ENCODE measurements at places on chromosomes 11 and 22. TPM values are rescaled to one million over a fixed set of nuclear protein-coding genes. Genes with fewer than 3 reads are reported as not detected.

The PKDREJ gene
- total RNA-seq: 0.36 TPM

DNA sequence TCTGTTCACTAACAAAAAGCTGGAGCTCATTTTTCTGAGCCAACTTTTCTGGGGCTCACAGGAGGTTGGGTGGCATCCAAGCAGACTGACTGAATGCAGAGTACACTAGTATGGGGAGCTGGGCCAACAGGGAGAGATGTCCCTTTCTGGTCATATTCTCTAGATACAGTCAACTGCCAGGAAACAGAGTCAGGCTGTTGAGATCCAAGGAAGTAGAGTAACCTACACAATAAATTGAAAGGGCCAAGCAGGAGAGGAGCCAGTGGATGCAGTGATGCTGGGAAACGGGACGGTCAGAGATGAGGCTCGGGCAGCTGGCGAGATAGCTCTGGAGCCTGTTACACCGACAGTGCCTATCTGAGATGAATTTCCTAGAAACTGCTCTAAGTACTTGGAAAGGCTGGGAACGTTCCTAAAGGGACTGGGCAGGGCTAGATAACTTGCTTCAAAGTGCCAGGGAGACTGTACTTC lies 71.1 kb downstream of the LARGE2 start:
- DNase-seq: no peak

- DNase-seq: peak; percentile 52
Measured at GRCh38 chr11:122215244-122215992, 99.4 kb upstream of the BLID start.

The MOGAT2 gene
- 247 TPM for total RNA-seq

The ELFN2 gene
- total RNA-seq: not detected

The C11orf86 gene
- 38.3 TPM for total RNA-seq

DNA sequence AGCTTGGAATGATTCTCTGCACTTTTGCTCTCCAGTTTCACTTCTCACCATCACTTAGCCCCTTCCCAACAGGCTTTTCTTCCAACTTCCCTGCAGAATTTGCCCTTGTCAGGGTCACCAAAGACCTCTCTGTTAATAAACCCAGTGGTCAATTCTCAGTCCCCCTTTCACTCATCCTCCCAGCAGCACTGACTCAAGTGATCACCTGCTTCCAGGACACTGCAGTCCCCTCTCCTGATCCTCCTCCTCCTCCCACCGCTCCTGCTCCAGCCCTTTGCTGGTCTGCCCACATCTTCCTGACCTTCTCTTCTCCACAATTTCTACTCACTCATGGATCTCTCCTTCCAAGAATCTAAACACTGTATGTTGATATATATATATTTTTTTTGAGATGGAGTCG lies 57.9 kb downstream of the SHISAL1 start:
- DNase-seq: no peak

DNA sequence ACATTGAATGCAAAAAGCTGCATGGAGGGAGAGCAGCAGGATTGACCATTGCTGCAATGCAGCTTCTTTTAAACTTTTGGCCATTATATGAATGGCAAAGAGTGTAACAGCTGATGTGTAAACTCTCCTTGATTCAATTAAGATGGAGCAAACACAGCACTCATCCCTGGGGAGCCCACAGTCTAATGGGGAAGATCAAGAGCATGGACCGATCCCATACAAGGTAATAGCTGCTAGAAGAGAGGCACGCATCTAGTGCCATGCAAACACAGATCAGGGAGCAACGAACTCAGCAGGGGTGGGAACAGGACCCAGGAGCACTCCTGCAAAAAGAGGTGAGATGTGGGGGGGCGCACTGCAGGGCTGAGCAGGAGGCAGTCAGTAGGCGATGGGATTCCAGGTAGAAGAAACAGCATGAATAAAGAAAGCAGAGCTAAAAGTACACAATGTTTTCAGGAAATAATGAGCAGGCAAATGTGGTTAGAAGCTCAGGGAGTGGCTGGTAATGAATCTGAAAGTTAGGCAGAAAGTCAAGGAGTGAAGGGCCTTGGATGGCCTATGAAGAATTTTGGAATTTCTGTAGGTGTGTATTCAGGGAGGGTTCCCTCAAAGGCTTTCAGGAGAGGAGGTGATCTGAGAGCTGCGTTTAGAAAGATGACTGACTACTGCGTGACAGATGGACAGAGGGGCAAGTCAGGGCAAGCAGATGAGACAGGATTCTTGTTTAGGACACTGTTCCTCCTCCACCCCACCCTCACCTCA lies 17.2 kb upstream of the BMAL1 start:
- no peak for DNase-seq

GRCh38 chr11:92717240-92717639 lies 252.2 kb upstream of the MTNR1B start:
- no peak for DNase-seq

The SHISA8 gene
- total RNA-seq: not detected

DNA sequence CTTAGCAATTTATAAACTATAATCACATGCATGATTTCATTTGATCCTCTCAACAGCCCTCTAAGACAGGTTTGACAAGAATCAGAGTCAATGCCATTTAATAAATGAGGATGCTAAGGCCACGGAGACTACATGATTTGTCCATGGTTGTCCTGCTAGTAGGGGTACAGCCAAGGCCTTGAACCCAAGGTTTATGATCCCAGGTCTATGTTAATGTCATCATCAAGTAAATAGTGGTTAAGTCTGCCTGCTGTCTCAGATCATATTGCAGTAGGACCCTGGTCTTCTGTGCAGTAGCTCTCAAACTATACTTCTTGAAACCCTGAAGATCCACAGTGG lies 17.7 kb upstream of the SYTL2 start:
- DNase-seq: no peak

The TRIM6 gene
- 4.6 TPM for total RNA-seq

GRCh38 chr22:17237038-17237668 lies 17.9 kb upstream of the ADA2 start:
- DNase-seq: no peak

DNA sequence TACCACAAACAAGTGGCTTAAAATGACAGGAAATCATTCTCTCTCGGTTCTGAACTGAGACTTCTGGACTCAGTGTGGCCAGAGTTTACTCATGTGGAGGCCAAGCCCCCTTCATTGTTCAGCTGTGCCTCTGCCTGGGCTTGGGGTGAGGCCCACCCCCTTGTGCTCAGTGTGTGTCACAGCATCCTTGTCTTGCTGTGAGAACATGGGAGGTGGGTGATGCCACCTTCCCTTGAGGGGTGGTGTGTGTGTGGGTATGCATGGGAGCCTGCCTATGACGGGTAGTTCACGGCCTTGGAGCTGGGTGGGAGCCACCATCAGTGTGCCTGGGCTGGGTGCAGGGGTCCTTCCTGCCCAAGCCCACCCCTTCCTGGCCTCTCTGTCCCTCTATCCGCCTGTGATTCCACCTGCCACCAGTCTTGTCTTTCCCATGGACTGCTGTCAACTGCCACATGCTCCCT lies 101.7 kb downstream of the MORC2 start:
- no peak for DNase-seq

DNA sequence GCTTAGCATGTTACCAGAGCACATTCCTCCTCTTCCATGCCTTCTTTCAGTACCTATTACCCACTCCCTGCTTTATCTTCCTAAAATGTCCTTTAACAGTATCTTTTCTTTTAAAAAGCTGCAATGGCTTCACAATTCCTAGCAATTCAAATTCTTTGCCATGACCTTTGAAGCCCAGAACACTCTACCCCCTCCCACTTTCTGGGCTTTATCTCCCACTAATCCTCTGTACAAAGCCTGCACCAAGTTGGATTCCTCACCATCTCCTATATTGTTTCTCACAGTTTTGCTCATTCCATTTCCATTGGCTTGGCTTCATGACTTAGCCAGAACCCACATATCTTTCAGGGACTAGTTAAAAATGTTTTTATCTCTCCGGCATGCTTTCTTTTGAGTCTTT lies 80.9 kb downstream of the FAM76B start:
- no peak for DNase-seq

DNA sequence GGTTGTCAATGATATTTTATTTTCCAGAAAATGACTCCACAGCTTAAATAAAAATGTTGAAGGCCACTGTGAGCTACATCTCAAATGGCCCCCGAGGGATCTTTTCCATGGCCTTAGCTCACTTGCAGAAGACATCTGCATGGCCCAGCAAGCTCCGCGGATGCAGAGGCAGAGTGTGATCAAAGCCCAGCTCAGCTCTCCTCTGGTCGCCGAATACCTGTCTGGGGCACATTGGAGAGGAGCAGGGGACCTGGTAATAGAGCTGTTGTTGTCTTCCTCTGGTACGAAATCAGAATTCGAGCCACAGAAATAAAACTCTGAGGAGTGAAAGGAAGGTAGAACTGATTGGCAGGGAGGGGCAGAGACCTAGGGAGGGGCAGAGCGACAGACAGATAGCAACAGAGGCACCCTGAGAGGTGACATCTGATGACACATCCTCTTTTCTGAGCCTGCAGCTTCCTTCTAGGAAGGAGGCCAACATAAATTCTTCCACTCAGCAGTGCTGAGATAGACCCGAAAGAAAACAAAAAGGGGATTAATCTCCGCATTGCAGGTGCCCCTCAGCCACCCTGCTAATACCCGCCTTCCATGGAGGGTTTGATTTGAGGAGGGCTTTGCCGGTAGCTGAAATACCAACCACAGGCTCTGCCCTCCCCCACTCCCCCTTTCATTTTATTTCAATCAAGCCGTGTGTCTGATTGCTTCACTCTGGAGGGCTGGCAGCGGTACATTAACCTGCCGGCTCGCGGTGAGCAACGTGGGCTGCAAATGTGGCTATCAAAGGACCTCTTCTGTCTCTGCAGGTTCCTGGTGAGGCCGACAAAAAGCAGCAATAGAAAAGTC lies 759.4 kb downstream of the OPCML start:
- no peak for DNase-seq

GRCh38 chr11:116110802-116111201 lies 606.6 kb upstream of the CADM1 start:
- no peak for DNase-seq

GRCh38 chr11:12950670-12951069 lies 58.4 kb upstream of the RASSF10 start:
- no peak for DNase-seq

The C11orf87 gene
- total RNA-seq: not detected

The OR51B2 gene
- total RNA-seq: not detected

The INS gene
- total RNA-seq: not detected

- no peak for DNase-seq
Measured at GRCh38 chr11:74169738-74170458, 904 bp downstream of the C2CD3 start.

Measured in mucosa of descending colon (tissue), 3 donors.